ENCODE measurements at places on chromosomes 2 and 18. TPM values are rescaled to one million over a fixed set of nuclear protein-coding genes. Genes with fewer than 3 reads are reported as not detected.

The NEU2 gene
- not detected for total RNA-seq

The IL1RL2 gene
- total RNA-seq = not detected

The RAB17 gene
- not detected for total RNA-seq

The MYCN gene
- total RNA-seq = not detected

The ARHGEF4 gene
- total RNA-seq = 0.11 TPM

The IGFBP5 gene
- total RNA-seq = not detected
